ENCODE measurements at places on chromosomes 11 and 22. TPM values are rescaled to one million over a fixed set of nuclear protein-coding genes. Genes with fewer than 3 reads are reported as not detected.

The ZNRD2 gene
- 77.3 TPM for total RNA-seq

The MOGAT2 gene
- total RNA-seq, result not detected

The TRPM5 gene
- total RNA-seq, result not detected

The NLRP14 gene
- 0.07 TPM for total RNA-seq

The CCDC81 gene
- 0.14 TPM for total RNA-seq

The UBASH3B gene
- total RNA-seq, result 21.8 TPM

The EXPH5 gene
- 15.0 TPM for total RNA-seq

The YPEL4 gene
- not detected for total RNA-seq

The ZFTA gene
- total RNA-seq, result 5.4 TPM

The OSBP2 gene
- 2.0 TPM for total RNA-seq

The MYEOV gene
- 3.0 TPM for total RNA-seq

The OR5B21 gene
- total RNA-seq, result not detected

The TESMIN gene
- total RNA-seq, result 6.3 TPM

The SGSM1 gene
- total RNA-seq, result not detected

The CBL gene
- 26.1 TPM for total RNA-seq

The RASSF10 gene
- total RNA-seq, result 3.6 TPM

The LMO1 gene
- total RNA-seq, result not detected

The CLDN5 gene
- total RNA-seq, result not detected

The NNMT gene
- not detected for total RNA-seq

The E2F8 gene
- 4.4 TPM for total RNA-seq

The NOX4 gene
- total RNA-seq, result 0.10 TPM

The EFCAB6 gene
- total RNA-seq, result 0.24 TPM

The HSD17B12 gene
- total RNA-seq, result 94.6 TPM

The FBLN1 gene
- 31.9 TPM for total RNA-seq

The ST14 gene
- total RNA-seq, result 94.8 TPM

The C1QTNF4 gene
- total RNA-seq, result 0.14 TPM

The MMP13 gene
- total RNA-seq, result not detected

The LSP1 gene
- total RNA-seq, result 1.1 TPM

The MS4A6A gene
- total RNA-seq, result not detected

The UPK3A gene
- total RNA-seq, result not detected

The USP35 gene
- 5.2 TPM for total RNA-seq

The SCGB1A1 gene
- not detected for total RNA-seq

The CTSW gene
- not detected for total RNA-seq

The MS4A13 gene
- total RNA-seq, result not detected

The SLC15A3 gene
- total RNA-seq, result 2.6 TPM

The SCGB1D2 gene
- total RNA-seq, result not detected

The SLC29A2 gene
- total RNA-seq, result 4.4 TPM

The TEX54 gene
- not detected for total RNA-seq

The RHOD gene
- 146 TPM for total RNA-seq

The MRGPRX3 gene
- 0.65 TPM for total RNA-seq

The PAX6 gene
- total RNA-seq, result not detected

The SPATA19 gene
- total RNA-seq, result not detected

The STK33 gene
- 0.39 TPM for total RNA-seq

The ACRV1 gene
- not detected for total RNA-seq

The ME3 gene
- total RNA-seq, result 3.7 TPM

Measured in foreskin keratinocyte (primary cell).